Suprapubic skin (tissue), 4 donors: ENCODE measurements at places on chromosomes 12 and 14. TPM values are rescaled to one million over a fixed set of nuclear protein-coding genes. Genes with fewer than 3 reads are reported as not detected.

- DNase-seq, result no peak
Observed at GRCh38 chr14:55125403-55125802, 3.6 kb upstream of the LGALS3 start.

GRCh38 chr12:79191391-79191790 lies 326.8 kb downstream of the SYT1 start:
- no peak for DNase-seq

- no peak for DNase-seq
Observed at GRCh38 chr12:97292588-97292987, 170.0 kb upstream of the RMST start.

- no peak for DNase-seq
Observed at GRCh38 chr14:76509311-76509710, 133.4 kb downstream of the ESRRB start.

DNA sequence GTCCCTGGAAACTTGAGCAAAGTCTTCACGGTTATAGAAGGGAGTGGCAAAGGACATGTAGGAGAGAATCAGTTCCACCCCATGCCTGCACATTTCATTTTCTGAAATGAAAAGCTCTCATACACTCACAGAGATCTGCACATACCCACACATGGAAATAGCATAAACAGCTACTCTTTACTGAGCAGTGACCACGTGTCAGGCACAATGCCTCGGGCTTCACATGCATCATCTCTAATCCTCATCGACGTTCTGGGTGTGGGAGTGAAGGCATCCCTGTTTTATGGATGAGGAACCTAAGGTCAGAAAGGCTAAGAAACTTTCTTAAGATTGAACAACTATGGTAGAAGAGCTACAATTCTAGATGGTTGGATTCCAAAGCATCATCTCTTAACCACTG lies 198.8 kb downstream of the DAD1 start:
- DNase-seq, result no peak

DNA sequence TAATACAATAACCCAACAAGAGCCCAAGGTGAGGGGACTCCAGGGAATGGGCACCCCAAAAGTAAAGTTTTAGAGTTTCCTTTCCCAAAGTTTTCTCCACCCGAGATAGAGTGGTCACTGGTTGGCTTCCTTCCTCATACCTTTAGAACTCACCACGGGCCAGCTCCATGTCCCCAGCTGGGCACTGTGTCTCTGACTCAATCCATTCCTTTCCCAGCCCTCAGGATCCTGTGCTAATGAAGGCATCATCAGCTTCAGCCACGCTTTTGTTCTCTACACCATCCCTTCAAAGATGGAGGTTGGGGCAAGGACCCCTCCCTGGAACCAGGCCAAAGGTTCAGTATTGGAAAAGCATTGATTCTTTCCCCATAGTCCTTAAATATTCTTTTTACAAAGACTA lies 59.8 kb upstream of the VASH1 start:
- no peak for DNase-seq

DNA sequence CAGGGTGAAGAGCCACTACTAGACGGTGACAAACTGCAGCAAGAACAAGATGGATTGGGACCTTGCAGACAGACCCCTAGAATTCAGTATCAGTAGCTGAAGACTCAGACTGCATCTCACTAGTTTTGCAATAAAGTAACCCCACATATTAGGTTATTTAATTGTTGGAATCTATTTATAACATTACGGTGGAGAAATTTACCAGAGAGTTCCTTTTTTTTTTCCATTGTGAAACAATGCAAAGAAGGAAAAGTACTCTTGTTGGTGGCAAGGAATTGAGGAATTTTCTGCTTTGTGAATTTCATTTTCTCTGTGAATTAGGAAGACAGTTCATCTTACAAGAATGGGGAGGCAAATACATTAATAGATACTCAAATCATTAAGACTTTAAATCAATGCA lies 185.7 kb upstream of the PPFIA2 start:
- no peak for DNase-seq

Gene TAS2R14
- total RNA-seq, result 0.83 TPM

Gene NOC4L
- 13.9 TPM for total RNA-seq
